ENCODE measurements at places on chromosomes 4 and X.

DNA sequence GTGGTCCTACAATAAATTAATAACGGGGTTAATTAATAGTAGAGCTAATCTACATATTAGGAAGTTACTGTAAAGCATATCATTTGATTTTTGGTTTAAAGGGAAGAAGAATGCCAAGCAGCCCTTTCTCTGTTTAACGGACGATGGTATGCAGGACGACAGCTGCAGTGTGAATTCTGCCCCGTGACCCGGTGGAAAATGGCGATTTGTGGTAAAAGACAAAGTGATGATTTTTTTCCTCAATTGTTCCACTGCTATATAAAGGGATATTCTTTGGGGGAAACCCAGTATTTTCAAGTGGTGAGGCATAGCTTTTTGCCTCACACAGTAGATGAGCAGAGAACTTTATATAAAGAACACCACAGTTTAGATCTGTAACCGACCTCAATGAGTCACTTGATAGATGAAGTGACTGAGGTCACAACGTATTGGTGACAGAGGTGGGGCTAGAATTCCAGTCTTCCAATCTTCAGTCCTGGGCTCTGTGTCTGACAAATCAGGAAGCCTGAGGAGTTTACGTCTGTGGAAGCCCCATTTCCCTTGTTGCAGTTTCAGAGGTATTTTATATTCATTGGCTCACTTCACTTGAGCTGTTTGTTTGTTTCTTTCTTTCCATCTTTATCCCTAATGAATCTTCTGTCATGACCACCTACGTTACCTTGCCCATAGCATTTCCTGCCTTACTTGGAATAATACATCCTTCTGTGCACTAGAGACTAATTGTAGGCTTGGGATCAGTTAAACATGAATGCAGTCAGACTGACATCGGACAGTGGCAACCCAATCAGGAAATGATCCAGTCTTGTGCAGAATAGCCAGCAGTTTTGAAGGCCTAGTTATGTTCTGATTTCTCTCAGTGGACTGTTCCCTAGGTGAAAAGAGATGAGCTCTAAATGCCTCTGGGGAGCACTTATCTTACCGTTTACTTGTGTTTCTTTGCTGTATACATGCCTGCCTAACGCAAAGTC is 30.1 kb downstream of the ZRSR2 start:
- no peak for DNase-seq

GRCh38 chrX:10089378-10089795 is 67.4 kb upstream of the CLCN4 start:
- no peak for DNase-seq

GRCh38 chr4:26862381-26862915 is 1.8 kb downstream of the STIM2 start:
- no peak for DNase-seq

DNA sequence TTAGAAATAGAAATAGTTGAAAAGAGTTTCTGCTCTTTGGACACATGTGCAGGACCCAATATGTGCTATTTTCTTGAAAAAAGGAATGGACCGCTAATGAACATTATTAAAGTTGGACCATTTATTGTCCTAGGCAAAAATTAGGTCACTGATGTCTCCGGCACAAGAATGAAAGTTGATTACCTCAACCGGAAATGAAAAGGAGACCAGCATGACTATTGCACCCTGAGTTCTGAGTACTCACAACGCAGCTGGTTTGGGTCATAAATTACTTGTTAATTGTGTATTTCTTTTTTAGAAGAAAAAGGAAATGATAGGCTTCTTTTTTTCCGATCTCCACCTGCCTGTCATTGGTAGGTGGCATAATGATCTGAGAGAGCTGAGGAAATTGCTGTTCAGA is 232.7 kb downstream of the ARHGAP24 start:
- DNase-seq, result no peak

DNA sequence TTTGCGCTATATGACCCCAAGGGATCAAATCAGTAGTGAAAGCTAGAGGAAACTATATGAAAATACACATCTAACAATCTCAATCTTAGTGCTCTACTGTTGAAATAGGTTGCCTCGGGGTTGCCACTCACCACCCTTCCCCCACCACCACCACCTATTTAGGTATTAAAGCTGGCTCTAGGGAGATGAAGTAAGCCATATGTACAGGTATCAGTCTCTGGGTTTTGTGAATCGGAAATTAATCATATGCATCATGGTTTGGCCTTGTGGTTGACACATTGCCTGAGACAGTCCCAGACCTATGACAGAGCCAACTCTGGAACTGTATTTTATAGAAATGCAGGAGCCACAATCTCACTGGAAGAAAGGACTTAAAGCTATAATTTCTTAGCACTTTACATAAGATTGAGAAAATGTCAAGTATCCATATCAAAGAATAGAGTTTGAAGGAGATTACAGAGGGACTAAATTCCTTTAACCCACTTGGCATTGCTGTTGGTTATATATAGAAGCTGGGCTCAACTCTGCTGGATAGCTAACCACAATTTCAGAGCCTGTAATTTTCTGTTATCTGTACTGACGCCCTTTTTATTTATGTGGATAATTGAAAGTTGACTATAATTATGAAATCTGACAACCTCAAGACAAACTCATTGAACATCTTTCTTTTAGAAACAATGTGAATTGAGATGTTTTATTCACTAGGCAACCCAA is 26.7 kb upstream of the BMP2K start:
- no peak for DNase-seq

DNA sequence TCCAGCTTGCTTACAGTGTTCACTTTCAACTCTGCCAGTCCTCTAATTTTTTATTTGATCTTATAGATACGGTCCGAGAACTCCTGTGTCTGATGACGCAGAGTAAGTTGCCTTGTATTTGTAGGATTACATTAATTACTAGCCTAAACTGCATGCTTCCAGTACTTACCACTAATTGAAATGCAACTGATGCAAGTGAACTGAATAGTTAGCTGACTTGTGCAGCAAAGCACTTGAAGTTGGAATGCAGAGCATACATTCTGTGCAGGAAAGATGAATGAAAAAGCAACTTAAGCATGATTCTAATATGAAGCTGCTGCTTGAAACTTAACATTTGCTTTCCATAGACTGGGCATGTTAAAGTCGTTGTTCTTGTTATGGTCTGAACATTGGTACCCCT is 100.9 kb downstream of the LIMCH1 start:
- no peak for DNase-seq

- DNase-seq, result no peak
Measured at GRCh38 chrX:129545408-129545807, 5.3 kb downstream of the OCRL start.

GRCh38 chrX:41688835-41689234 is at the start of gene GPR34:
Gene GPR34, plus strand, starts transcription at chrX:41688973. Its CDS starts 6,661 bp downstream, at chrX:41695634.
- DNase-seq, result no peak

- no peak for DNase-seq
Measured at GRCh38 chr4:109721033-109721432, 8.8 kb downstream of the PLA2G12A start.

- no peak for DNase-seq
Measured at GRCh38 chrX:16989750-16990149, 43.3 kb downstream of the REPS2 start.

- DNase-seq, result no peak
Measured at GRCh38 chr4:166957451-166957850, 276.8 kb downstream of the SPOCK3 start.

- DNase-seq, result no peak
Measured at GRCh38 chr4:139575072-139575471, 19.1 kb upstream of the SETD7 start.

DNA sequence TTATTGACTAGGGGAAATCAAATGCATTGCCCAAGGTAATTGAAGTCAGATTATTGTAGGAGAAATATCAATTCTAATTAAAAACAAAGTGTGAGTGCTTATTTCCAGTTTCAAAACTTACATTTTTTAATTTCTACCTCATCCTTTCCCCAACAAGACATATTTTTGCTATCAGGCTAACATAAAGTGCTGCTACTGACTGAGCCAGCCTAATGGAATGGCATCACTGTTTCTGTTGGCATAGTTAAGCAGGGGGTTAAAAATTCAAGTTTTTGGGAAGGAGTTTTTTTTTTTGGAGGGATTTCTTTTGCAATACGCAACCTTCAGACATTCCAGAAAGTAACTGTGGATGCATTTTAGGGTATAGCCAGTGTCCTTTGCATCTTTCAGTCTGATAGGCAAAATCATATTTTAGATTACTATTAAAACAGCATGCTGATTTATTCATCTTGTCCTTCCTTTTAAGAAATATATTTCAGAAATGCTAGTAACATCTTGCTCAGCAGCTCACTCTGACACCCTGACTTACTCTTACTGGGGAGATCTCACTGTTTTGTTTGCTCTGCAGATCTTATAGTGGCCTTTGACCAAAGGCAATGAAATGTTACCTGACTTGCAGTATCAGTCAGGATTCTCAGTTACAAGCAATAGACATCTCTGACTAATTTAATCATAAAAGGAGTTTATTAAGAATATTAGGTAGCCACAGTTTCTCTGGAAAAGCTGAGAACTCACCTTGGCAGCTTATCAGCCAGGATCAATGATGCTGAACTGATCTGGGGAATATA is 24.4 kb downstream of the GAB1 start:
- DNase-seq, result no peak

DNA sequence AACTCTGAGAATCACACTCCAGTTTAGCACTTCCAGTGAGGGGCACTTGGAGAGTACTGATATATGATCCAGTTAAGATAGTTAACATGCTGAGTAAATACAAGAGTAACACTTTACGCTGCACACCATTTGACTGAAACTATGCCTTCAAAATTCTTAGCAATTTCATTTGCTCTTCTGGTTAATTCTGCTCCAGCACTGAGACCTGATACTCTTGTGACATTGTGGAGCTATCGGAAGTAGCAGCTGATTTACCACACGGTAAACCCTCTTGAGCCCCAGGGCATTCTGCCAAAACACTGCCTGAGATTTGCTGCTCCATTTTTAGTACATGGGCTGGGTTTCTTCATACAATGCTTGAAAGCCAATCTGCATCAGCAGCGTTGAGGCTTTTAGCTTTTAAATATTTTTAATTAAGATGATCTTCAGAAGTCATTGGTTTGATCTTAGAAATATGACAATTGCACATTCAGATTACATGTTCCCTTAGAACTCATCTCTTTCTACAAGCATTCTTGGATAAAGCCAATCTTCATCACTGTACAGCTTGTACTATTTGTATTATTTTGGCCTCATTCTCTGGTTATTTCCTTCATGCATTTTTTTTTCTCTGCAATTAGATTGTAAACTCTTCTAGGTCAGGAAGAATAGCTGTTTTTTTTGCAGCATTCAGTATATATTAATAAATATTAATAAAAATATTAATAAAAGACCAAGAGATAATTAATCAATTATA is 67.8 kb upstream of the ETNPPL start:
- DNase-seq, result no peak

DNA sequence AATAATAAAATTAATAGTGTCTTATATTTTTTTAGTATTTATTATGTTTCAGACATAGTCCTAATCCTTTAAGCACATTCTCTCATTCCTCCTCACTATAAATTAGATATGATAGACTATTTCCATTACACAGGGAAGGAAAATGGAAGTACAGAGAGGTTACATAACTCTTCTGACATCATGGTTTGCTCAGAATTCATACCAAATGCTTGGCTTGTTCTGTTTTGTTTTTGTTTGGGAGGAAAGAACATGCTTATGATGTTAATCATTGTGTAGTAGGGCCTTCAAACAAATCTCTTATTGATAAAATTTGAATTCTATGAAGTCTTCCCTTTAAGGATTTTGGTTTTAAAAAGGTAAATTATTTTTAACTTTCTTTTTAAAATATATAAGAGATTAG is 59.5 kb downstream of the RXFP1 start:
- no peak for DNase-seq

DNA sequence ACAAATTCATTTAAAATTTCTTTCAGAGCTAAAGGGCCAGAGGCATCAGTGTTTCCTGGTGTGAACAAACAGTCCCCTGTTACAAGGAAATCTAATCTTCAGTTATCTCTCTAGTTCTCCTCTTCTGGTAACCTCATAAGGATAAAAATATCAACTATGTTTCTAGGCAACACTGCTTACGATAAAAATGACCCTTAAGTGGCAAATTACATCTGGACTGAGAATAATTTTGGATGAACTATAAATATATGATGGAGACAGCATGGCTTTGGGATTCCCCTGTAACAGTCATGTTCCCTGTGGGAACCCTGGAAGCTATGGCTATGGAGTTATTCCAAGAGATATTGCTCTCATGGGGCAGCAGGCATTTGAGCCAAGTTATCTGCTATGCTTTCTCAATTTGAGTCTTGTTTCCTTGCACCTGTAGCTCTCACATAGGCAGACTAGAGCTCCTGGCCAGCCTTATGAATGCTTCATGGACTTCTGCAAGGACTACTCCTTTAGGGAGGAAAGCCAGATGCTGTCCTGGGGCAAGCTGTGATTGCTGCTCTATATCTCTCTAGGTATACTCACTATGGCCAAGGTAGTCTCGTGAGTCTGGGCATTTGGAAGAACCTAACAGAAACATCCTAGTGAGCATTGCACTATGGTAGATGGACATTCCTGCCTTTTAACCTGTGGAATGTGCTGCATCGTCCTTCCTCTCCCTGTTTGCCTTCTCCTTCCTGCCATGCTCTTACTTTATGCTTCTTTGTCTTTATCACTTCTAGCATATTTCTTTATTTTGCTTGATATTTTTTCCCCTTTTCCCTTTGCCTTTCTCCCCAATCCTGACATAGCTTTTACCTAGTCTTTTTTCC is 14.2 kb downstream of the C4orf33 start:
- DNase-seq, result no peak

DNA sequence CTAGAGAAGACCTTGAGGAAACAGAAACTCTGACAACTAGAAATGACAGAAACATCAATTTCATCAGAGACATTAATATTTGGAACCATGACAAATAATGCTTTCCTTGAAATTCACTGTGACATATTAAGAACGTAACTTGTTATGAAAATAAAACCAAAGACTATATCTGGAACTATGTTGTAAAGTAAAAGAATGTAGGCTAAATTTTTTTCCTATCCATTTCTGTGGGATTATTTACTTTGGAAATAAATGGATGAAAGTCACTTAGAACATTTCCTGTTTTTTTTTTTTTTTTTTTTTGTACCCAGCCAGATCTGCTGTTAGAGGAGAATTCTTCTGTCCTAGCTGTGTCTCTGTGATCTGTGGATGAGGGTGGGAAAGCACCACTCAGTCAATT is 255.9 kb downstream of the SPRY1 start:
- DNase-seq, result no peak

GRCh38 chrX:84956304-84956703 is 47.4 kb upstream of the APOOL start:
- no peak for DNase-seq

DNA sequence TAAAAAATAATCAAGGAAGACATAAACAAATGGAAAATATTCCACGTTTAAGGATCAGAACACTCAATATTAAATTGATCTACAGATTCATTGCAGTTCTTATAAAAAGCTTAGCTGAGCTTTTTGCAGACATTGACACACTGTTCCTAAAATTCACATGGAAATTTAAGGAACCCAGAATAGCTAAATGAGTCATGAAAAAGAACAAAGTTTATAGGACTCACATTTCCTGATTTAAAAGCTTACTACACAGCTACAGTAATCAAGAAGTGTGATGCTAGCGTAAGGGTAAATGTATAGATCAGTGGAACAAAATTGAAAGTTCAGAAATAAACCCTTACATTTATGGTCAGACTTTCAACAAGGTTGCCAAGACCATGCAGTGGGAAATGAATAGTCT is 33.1 kb downstream of the NSUN7 start:
- no peak for DNase-seq

- no peak for DNase-seq
Measured at GRCh38 chr4:179766938-179767337, 2324.7 kb upstream of the AGA start.

- no peak for DNase-seq
Measured at GRCh38 chrX:30573125-30573524, 4.4 kb downstream of the TASL start.
